T1000 (cell line): ENCODE measurements at places on chromosomes 1 and 21.

DNA sequence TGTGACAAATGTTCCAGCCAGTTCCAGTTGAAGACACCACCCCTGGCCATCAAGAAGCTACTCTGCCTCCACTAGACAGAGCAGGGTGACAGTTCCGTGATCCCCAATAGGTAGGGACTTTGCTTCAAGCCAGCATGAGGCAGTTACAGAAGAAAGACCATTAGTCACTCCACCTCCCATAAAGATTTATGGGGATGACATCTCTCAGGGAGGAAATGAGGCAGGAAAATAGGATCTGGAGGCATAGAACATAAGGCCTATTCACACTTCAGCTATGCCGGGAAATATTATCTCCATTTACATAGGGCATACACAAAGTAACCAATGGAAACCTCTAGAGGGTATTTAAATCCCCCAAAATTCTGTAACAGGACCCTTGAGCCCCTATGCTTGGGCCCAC is 3.5 kb upstream of the GBP7 start:
- no peak for DNase-seq

GRCh38 chr1:194952171-194952570 is 1656.1 kb downstream of the KCNT2 start:
- no peak for DNase-seq

GRCh38 chr1:228668553-228669241 is 66.6 kb upstream of the RHOU start:
- no peak for DNase-seq

DNA sequence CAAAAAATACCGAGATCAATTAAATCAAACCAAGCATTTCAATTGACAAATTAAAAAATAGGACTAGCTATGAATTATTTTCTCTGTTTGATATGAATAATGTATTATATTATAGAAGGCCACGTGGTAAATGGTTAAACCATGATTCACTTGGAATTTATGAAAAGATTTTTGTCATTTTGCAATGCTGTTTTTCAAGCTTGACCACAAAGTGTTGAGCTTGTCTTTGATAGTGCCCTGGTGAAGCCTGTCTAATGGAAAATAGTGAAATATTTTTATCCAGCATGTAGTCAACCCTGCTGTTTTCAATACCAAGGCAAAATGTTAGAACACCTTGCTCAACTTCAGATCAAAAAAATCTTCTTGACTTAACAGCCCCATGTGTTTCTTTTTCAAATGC is 288.0 kb upstream of the PRMT6 start:
- DNase-seq = no peak

GRCh38 chr1:98406352-98407088 is 255.0 kb upstream of the SNX7 start:
- no peak for DNase-seq

DNA sequence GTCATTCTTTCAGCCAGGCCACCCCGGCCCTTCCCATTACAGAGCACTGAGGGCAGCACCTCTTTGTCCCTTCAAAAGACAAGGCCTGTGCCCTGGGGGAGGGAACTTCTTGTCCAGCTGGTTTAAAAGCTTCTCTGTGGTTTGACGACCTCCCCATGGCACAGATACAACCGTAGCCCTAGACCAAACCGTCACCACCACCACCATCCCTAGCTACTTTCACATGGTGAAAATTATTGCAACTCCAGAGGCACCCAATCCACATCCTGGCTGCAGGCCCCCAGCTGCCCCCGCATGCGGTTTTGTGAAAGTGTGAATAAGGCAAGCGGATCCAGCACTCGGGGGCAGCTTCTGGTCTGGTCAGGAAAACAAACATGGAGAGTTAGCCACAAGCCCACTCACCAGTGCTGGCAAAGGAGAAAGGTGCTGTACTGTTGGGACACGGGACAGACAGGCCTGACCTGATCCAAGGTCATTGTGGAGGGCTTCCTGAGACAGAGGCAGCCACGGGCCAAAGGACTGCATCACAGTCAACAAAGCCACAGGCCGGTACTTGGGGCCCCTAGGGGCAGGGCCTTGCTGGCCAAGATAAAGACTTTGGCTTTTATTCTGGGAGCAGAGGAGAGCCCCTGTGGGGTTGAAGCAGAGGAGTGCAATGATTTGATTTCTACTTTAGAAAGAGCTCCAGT is 31.2 kb downstream of the CDCA8 start:
- DNase-seq = no peak

DNA sequence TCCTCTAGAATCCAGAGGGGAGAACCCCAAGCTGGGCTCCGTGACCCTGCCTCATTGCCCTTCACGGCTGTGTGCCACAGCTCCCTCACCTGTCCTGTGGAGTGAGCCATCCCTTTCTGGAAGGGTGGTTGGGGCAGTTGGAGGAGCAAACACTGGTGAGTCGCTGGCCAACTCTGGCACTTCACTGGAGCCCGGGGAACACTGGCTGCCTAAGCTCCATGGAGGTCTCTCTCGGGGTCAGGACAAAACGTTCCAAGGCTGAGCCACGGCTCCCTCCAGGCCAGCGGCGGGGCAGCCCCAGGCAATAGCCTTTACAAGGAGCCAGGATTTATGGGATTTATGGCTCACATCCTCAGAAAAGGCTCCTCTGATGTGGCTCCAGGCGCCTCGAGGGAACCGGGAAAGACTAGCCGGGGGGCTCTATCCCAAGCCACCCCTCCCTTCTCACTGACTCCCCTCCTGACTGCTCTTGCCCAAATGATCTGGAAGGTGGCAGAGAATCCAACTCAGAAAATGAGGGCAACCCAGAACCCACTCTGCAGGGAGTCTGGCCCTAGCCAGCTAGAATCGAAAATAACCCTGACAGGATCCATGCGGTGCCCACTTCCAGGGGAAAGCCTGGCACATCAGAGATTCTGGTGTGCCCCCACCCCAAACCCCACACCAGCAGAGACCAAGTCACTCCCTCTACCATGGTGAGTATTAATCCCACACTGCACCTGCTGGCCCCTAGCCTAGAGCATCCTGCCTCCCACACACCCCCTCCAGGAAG is 75.2 kb downstream of the GLIS1 start:
- DNase-seq = peak; percentile 66

DNA sequence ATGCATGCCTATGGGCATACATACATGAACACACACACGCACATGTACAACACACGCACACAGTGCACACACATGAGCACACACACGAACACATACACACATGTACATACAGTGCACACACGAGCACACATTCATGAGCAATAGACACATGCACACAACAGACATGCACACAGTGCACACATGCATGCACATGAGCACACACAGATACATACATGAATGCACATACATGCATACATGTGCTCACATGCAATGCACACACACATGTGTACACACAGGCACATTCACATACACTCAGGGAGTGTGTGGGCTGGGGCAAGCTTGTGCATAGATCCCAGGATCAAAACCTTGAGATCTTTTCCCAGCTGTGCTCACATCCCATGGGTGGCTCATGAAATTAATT is 18.9 kb downstream of the CRYAA start:
- DNase-seq = no peak

- no peak for DNase-seq
These were observed 85.2 kb downstream of the HHAT start for GRCh38 chr1:210413951-210414350.

GRCh38 chr1:235767795-235768194 is 98.9 kb downstream of the LYST start:
- DNase-seq = no peak

- DNase-seq = no peak
These were observed 45.4 kb upstream of the TARDBP start for GRCh38 chr1:10967090-10967489.

- no peak for DNase-seq
These were observed 10.4 kb downstream of the RBBP5 start for GRCh38 chr1:205111354-205111753.

DNA sequence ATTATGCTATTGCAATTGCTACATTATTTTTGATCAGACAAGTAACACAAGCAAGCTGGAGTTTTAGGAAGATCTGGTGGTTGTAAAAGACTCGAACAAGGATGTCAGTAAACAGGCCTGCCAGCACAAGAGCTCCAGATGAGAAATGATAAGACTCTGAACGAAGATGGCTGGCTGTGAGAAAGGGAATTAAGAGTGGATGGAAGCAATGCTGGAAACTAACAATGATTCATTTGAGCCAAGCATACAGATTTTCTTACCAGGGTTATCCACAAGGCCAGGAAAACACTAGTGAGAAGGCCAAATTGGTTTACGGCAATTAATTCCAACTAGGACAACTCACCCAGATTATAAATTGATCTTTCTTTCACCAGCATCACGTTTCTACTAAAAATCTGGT is 54.2 kb downstream of the NRIP1 start:
- DNase-seq = no peak

GRCh38 chr1:194476872-194477271 is 1290.5 kb upstream of the B3GALT2 start:
- no peak for DNase-seq

GRCh38 chr1:43832255-43832654 is 101.3 kb upstream of the ARTN start:
- DNase-seq = no peak

DNA sequence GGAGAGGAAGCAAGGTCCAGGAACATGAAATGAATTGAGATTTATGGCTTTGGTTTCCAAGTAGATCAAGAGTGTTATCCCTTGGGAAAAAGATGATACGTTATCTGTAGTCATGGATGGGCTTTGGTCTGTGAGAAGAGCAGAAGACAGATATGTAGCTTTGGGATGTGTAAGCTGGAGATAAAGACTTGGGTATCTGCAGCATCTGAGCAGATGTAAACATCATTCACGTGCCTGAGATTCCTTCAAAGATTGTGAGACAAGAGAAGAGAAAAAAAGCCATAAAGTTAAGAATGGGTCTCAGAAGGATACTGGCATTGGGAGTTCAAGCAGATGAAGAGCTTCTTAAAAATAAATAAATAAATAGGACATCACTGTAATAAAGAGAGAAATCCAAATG is 217.8 kb downstream of the PTPRC start:
- DNase-seq = no peak

- DNase-seq = no peak
These were observed 39.9 kb upstream of the TENT5C start for GRCh38 chr1:117565745-117566455.

DNA sequence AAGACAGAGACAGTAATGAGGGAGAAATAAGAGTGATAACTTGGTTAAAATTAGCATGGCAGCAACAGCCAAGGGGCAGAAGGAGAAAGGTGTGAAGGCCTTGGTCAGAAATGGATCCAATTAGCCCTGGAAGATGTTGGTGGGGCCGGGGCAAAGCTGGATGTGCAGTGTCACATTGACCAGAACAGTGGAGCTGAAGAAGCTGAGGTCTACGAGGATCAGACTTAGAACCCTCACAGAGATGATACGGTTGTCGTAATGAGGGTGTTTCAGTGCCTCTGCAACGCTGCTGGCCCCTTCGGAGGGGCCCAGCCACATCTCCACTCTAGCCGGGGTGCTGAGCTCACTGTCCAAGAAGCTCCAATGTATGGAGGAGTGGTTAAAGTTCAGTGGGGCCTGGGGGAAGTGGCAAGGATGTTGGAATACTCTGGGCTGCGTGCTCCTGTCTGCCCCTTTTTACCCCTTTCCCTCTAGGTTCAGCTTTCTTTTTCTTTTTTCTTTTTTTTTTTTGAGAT is 14.2 kb downstream of the SH2D2A start:
- DNase-seq = no peak

GRCh38 chr1:19423130-19423529 is 62.2 kb downstream of the CAPZB start:
- no peak for DNase-seq

- no peak for DNase-seq
These were observed 31.3 kb upstream of the ANGPTL7 start for GRCh38 chr1:11157867-11158266.

- no peak for DNase-seq
These were observed 379 bp downstream of the RER1 start for GRCh38 chr1:2391931-2392509.

DNA sequence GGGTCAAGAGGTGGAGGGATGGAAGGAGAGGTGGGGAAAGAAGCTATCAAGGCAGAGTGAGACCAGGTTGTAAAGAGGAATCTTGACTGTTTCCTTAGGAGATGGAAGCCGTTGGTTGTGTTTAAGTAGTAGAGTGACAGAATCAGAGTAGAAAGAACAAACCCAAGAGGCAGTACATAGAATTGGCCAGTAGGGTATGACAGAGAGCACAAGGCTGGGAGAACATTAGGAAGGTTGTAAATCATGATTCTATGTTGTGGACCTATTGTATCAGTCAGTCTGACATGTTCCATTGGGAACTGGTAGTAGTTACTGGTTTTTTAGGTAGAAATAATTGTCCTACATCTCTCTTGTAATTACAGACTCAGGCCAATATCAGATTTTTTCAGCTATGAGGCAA is 486.9 kb upstream of the USP24 start:
- no peak for DNase-seq

- DNase-seq = no peak
These were observed 3.1 kb upstream of the MAD2L2 start for GRCh38 chr1:11684070-11684469.

GRCh38 chr21:28136656-28137255 is 855.9 kb downstream of the LTN1 start:
- no peak for DNase-seq

DNA sequence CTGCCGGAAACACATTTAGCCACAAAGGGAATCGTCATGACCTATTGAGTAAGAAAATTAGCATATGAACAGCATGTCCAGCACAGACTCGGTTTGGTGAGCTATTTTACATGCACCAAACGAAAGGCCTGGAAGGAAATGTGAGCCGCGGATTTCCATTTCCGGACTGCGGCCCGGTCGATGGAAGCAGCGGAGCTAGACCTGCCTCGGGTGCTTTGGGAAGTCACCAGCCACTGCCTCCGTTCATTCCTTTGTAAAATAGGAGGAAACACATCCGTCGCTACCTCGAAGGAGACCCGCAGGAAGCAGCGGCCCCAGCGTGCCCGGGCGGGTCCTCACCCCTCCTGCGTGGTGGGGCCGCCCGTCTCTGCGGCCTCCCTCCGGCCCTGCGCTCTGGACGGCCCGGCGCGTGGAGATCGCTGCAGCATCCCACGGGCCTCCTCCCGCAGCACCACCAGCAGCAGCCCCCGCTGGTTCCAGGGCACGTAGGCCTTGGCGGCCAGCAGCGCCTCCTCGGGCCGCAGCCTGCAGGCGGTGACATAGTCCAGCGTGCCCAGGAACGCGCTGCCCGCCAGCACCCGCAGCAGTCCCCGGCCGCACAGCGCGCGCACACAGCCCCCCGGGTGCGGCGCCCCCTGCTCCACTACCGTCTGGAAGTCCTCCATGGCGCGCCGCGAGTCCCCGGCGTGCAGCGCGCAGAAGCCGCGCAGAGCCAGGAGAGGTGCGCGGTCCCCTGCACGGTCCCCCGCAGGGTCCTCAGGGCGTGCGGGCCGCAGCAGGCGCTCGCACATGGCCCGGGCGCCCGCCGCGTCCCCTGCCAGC is 12.1 kb downstream of the TTC34 start:
- DNase-seq = no peak

DNA sequence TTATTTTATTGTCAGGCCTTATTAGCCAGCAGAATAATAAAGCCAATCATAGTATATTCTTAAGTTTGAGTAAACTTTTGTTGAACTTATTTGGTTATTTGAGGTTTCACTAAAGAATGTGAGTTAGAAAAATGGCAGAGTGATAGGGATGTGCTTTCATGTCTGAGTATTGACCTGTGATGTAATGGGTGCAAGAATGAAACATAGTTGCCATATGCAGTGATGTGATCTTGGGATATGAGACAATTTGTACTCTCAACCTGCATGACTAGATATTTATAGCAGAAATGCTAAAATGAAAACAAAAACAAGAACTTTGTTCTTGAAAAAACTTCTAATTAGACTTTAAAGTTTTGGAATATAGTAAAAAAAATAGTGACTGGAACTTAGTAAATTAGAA is 97.9 kb downstream of the DISP1 start:
- no peak for DNase-seq
